B cell (primary cell): ENCODE measurements at places on chromosomes 4 and X. TPM values are rescaled to one million over a fixed set of nuclear protein-coding genes. Genes with fewer than 3 reads are reported as not detected.

GRCh38 chr4:55382488-55383003, 13.2 kb upstream of the TMEM165 start:
- H3K36me3 ChIP-seq: no peaks in the 10 kb centered on the region
- H3K4me1 ChIP-seq: no peaks in the 10 kb centered on the region
- no peak overlapping the region for H3K27ac ChIP-seq
- no peaks in the 10 kb centered on the region for H3K27me3 ChIP-seq
- no peak for DNase-seq
- H3K4me3 ChIP-seq: no peak overlapping the region

- no peak for DNase-seq
- no peak overlapping the region for H3K27ac ChIP-seq
- no peaks in the 10 kb centered on the region for H3K4me1 ChIP-seq
- no peaks in the 10 kb centered on the region for H3K27me3 ChIP-seq
Measured at GRCh38 chrX:110125446-110126162, 122.7 kb downstream of the TMEM164 start.

DNA sequence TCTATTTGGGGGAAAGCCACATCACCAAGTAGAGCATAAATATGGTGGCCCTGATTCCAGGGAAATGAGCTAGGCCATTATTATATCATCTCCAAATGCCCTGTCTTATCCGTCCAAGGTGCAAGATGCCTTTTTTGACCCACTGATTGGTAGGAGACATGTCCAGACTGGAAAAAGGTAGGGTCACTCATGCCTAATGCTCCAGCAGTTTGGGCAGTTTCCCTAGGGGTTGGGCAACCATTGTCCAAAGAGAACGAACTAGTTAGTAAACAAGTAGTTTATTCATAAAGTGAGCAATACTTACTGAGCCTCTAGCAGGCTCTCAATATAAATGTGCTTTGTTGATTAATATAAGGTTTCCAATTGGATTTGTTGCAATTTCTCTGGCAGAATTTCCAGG, 6.2 kb downstream of the FHDC1 start:
- no peak overlapping the region for H3K27ac ChIP-seq
- H3K27me3 ChIP-seq: peaks cover 24% of the 10 kb centered on the region
- no peak for DNase-seq
- peaks cover 11% of the 10 kb centered on the region for H3K4me1 ChIP-seq
- H3K4me3 ChIP-seq: no peak overlapping the region
- H3K36me3 ChIP-seq: no peaks in the 10 kb centered on the region

GRCh38 chrX:15858051-15858450, 3.4 kb upstream of the AP1S2 start:
- H3K4me3 ChIP-seq: no peak overlapping the region
- no peaks in the 10 kb centered on the region for H3K27me3 ChIP-seq
- peaks cover 18% of the 10 kb centered on the region for H3K4me1 ChIP-seq

Gene NAP1L5
- polyA plus RNA-seq: 1.5 and 2.9 TPM in 2 replicates

Gene CFAP99
- polyA plus RNA-seq: not detected in 2 replicates

- H3K27ac ChIP-seq: no peak overlapping the region
- DNase-seq: peak; percentile 29
- H3K36me3 ChIP-seq: no peaks in the 10 kb centered on the region
- no peaks in the 10 kb centered on the region for H3K27me3 ChIP-seq
- no peak overlapping the region for H3K4me3 ChIP-seq
- no peaks in the 10 kb centered on the region for H3K4me1 ChIP-seq
Measured at GRCh38 chr4:98828801-98829200, 100.1 kb downstream of the EIF4E start.

DNA sequence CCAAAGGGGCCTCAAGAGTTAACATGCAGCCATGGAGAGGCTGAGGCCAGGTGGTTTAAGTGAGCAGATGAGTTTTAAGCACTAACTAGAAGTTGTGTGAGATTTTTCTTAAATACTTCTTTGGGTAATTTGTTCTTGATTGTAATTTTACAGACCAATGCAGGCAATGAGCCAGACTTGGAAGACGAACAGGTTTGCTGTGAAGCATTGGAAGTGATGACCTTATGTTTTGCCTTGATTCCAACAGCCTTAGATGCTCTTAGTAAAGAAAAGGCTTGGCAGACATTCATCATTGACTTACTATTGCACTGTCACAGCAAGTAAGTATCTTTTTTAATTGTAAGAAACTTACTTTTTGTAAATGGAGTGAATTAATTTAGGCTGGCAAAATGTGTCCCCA, 103.9 kb downstream of the USP9X start:
- H3K27ac ChIP-seq: no peak overlapping the region
- no peak for DNase-seq
- no peak overlapping the region for H3K4me3 ChIP-seq
- H3K36me3 ChIP-seq: peaks cover 47% of the 10 kb centered on the region
- H3K27me3 ChIP-seq: no peaks in the 10 kb centered on the region

DNA sequence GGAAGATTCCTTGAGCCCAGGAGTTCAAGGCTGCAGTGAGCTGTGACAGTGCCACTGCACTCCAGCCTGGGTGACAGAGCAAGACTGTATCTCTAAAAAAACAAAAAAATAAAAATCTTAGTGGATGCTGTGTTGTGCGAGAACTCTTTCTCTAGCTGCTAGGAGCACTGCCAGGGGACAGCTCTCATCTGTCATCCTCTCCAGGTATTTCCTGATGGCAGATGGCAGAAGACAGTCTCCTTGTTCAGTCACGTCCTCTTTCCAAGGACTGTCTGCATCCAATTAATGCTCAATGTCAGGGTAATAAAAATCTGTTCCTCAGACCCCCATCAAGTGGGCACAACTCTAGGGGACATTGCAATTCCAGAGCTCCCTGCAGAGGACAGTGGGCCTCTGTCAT, 29.2 kb downstream of the PPM1K start:
- no peak overlapping the region for H3K4me3 ChIP-seq
- no peaks in the 10 kb centered on the region for H3K27me3 ChIP-seq
- no peak overlapping the region for H3K27ac ChIP-seq
- no peaks in the 10 kb centered on the region for H3K36me3 ChIP-seq

Gene KCND1
- polyA plus RNA-seq: 2.2 and 4.3 TPM in 2 replicates

Gene GPR34
- polyA plus RNA-seq: 0.21 TPM in 1 of 2 replicates, not detected in the other

Gene HMGN5
- polyA plus RNA-seq: 0.16 and 0.33 TPM in 2 replicates

Gene UGT2B15
- polyA plus RNA-seq: not detected in 2 replicates

DNA sequence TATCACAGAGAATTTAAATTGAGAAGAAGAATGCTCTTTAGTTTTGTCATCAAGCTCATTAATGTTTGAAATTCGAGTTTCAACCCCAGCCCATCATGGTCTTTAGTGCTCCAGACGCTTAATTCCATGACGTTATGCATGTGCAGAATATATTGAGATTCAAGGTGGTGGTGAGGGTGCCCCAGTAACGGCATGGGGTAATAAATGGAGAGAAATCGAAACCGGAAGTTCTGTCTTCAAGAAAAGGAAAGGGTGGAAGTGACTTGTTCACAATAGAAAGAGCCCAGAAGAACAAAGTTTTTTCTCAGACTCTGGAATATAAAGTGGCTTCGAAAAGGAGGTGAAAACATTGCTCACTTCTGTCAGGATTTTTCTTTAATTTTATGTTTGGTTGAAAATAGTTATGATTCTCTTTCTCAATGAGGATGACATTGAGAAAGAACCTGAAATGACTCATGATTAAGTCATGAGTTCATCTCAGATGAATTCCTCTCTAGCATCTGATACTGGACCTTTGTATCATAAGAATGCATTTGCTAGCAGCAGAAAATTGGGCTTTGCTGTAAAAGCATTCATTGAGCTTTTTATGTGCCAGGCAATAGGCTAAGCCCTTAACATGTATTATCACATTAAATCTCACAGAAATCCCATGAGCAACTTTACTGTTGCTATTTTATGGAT, 779 bp upstream of the DDX60L start:
- H3K27me3 ChIP-seq: no peaks in the 10 kb centered on the region
- H3K36me3 ChIP-seq: no peaks in the 10 kb centered on the region
- DNase-seq: peak; percentile 78
- peak overlapping the region; percentile 92 for H3K4me3 ChIP-seq
- H3K27ac ChIP-seq: peak overlapping the region; percentile 88
